ENCODE measurements at places on chromosomes 3 and 15.

DNA sequence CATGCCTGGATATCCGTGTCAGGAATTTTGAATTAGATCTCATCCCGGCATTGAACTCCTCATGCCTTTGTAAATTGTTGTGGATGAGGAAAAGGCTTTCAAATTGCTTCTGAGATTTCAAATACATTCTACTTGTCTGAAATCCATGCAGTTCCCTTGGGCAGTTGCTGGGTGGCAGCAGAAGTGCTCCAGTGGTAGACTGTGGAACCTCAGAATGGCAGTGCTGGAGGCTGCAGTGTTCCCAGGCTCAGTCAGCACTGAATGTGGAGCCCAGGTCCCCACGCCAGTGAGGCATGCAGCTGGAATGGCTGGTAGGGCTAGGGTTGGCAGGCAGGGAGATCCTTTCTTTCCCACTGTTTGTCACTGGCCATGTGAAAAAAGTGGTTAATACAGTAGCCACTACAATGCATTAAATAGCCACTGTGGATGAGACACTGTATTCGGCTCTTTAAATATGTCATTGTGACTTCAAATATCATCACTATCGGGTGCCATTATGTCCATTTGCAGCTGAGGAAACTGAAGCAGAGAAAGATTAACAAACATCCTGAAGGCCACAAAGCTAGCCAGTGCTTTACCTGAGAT, 98.6 kb downstream of the TPRG1 start:
- DNase-seq, result peak; percentile 58

DNA sequence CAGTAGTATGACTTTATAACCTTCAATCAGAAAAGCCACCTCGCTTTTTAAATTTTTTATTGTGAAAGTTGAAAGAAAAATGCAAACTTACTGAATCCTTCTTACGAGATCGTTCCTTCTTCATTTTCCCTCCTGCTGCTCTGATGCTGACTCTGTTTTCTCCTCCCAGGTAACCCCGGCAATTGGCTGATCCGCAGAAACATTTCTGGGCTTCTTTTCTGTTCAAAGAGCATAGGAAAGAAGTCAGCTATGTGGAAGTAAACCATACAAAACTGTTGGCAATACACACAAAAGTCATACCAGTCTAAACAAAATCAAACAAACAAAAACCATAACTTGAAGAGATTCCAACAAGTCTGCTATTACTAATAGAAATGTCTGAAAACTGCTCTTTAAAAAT, 66.0 kb downstream of the SETD2 start:
- no peak for DNase-seq

GRCh38 chr3:176663837-176664831, 533.1 kb downstream of the TBL1XR1 start:
- peak; percentile 21 for DNase-seq

DNA sequence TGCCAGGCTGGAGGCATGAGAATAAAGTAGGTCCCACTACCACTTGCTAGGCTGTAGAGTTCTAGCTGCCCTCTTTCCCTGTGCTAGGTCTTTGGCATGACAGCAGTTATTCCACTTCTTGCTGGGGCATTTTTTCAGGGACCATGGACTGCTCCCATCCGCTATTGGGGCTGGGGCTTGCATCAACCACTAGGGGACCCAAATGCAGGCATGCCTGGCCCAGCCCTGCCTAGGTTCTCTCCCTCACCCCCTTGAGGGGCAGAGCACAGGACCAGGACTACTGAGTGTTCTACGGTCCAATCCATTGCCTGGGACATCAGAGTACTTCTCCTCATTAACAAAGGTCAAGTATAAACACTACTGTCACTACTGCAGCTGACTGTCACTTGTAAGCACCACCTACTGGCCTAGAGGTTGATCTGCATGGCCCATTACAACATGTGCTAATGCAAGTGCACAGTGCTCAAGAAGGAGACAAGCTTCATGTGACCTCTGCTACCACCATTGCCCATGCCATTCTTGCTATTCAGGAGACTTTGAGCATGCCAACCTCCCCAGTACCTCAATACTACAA, 270.5 kb downstream of the MBNL1 start:
- no peak for DNase-seq

DNA sequence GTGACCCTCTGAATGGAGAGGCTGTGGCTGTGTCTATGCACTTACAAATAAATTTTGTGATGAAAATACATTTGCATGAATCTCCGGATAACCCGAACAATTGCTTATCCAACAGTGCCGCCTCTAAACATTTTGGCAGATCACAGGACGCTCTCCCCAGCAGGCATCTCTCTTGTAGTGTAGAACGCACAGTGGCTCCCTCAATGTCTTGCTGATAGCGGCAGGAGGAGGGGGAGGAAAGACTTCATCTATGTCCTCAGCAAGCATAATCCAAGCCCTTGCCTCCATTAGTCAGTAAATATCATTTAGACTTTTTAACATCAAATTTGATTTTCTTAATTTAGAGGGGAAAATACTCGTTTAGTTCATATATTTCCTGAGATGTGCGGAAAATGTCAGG, 318.1 kb upstream of the IGF1R start:
- no peak for DNase-seq

- DNase-seq, result peak; percentile 2
Measured at GRCh38 chr3:25587094-25587493, 77.6 kb downstream of the TOP2B start.

DNA sequence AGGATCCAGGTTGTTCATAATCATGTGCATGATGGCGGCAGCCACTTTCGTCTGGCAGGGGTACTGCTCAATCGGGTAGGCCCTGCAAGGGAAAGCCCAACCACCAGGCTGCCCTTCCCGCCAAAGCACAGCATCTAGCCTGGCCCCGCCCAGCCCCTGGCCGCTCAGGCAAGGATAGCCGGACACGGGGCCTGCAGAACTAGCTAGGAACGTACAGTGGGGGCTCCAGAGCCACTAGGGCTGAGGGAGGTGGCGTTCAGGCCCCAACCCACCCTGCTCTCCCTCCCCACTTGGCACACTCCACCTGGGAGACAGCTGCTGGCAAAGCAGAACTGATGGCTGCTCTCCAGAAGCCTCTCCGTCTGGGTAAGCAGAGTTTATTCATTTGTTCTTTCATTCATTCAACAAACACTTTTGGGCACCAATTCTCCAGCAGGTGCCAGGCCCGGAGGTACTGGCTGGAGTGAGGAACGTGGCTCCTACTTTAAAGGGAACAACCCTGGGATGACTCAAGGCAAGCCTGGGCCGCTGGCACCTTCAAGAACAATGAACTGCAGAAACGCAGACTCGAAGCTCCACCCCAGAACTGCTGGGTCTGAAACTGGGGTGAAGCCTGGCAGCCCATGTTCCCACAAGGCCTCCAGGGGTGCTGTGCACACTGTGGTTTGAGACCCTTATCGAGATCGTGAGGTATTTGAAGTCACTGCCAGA, 7.8 kb downstream of the UROC1 start:
- no peak for DNase-seq

- DNase-seq, result no peak
Measured at GRCh38 chr15:55118344-55118870, 78.3 kb downstream of the RSL24D1 start.

DNA sequence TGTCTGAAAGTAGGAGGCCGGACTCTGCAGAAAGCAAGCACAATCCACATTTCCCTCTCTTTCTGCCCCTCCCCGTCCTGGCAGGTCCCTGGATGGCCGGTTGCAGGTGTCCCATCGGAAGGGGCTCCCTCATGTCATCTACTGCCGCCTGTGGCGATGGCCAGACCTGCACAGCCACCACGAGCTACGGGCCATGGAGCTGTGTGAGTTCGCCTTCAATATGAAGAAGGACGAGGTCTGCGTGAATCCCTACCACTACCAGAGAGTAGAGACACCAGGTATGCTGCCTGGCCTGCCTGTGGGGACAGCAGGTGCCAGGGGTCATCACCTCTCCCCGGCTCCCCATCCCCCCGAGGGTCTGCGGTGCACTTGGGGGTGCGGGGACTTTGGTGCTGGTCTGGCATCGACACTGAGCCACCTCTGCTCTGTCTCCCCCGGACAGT, 89.6 kb downstream of the AAGAB start:
- DNase-seq, result no peak

GRCh38 chr15:75204340-75205063, 2.8 kb downstream of the C15orf39 start:
- peak; percentile 98 for DNase-seq

- peak; percentile 55 for DNase-seq
Measured at GRCh38 chr15:98025237-98025636, 64.7 kb downstream of the ARRDC4 start.

DNA sequence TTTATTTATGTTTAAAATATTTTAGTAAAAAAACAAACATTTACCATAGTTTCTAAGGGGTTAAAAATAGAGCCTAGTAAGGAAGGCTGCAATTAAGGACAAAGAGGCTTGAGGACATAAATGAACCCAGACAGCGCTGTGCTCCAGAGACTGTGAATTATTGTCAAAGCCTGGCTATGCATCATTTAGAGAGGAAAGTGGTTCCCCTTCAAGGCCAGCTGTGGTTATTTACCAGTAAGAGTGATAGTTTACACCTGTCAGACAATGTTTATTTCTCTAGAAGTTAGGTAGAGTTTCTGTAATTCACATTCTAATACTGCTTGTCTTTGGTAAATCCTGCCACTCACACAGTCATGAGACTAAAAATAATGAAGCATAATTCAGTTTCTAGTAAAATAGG, 32.4 kb upstream of the PIK3R4 start:
- DNase-seq, result no peak

DNA sequence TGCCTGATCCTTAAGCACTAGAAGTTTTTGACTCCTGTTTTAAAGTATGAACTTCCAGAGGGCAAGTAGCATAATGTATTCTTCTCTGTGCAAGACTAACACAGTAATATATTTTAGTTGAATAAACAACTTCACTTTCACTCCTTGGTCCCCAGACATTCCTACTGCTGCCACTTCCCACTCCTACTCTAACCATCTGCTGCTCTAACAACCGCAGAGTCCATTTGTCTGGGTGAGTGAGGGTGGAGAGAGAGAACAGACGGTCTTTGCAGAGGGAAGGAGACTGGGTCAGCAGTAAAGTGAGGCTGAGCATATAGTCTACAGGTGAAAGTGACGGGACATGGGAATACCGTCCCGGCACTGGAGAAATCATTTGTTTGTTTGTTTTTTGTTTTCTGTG, 301.0 kb upstream of the SLCO3A1 start:
- no peak for DNase-seq

DNA sequence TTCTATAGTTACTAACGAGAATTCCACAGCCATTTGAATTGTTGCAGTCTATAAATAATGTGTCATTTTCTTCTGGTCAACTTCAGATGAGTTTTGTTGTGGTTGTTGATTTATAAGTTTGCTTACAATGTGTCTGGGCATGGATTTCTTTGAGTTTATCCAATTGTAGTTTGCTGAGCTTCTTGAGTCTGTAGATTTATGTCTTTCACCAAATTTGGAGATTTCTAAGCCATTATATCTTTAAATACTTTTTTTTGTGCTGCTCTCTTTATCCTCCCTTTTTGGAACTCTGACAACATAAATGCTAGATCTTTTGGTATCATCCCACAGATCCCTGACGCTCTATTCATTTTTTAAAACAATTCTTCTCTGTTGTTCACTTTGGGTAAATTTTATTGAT, 63.2 kb upstream of the NDUFB4 start:
- DNase-seq, result no peak

GRCh38 chr3:140336465-140336864, 341.4 kb upstream of the TRIM42 start:
- no peak for DNase-seq

GRCh38 chr3:195451373-195452015, 8.7 kb upstream of the ACAP2 start:
- no peak for DNase-seq

Measured in RWPE1 (cell line).